Posterior vena cava (tissue), 2 donors: ENCODE measurements at places on chromosomes 6 and 20.

- no peak for DNase-seq
Measured at GRCh38 chr20:40218316-40218969, 470.6 kb downstream of the MAFB start.

DNA sequence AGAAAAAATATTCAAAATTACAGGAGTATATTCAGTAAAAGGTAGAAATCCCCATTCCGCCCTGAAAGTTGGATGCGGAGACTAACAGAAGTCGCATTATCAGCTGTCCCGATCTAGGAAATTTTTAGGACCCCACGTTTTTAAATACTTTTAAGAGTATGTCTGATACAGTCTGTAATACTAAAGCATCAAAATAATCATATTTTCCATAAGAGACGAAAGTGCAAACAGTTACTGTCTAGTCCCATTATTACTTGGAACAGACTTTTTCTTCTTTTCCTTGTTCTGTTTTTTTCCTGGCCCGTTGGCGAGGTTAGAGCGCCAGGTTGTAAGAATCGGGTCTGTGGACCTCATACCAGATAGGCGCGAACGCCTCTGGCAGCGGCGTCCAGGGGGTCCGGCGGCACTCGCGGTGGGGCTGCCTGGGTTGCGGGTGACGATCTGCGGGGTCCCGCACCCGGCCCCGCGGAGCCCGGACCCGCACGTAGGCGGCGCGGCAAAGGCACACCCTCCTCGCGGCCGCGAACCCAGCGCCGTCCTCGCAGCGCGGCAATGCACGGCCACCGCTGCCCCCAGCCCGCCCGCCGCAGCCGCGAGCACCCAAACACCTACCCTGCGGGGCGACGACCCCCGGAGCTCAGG lies 460 bp downstream of the PLAGL1 start:
- no peak for DNase-seq

DNA sequence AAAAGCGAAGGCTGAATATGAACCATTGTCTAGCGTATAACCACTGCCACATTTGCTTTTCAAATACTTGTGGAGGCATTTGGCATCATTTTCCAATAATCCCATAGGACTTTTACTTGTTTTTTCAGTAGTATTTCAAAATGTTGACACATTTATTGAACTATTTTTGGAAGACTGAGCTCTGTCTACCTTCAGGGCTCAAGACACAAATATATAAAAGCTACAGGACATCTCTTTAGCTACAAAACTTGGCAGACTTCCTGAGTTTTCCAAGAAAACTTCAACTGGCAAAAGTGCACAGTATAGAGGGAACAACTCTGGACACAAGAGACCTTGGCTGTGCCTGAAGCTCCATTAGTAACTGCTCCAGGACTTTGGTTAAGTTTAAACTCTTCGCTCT lies 13.4 kb downstream of the EPB41L2 start:
- no peak for DNase-seq

DNA sequence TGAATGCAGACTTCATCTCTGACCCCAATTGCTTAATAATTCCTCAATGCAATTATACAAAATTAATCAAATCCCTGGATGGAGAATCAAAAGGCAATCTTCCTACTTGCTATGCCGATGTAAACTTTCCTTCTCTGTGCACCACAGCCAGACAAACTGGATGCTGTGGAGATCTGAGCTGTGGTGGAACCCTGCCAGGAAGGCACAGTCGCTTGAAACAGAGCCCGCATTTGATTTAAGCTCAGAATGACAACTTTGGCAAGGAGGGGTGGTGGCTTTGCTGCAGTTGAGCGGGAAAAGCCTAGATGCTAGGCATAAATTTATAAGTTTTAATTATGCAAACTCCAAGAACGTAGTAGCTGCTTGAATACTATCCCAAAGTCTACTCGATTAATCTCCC lies 190.8 kb downstream of the MTFR2 start:
- DNase-seq = no peak

DNA sequence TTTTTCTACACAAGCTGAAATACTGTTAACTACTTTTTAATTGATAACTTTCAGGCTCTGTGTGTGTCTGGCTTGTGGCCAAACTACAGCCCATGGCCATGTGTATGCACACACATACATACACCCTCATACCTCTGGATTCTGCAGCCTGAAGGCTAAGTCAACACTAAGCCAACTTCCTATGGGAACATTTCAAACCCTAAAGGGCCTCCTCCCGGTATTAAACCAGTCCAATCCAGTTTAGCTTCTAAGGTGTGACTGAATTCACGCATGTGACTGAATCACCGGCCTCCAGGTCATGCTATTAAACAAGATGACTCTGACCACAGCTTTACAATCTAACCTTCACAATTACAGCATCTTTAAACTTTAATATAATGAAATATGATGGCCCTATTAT lies 20.7 kb upstream of the DST start:
- no peak for DNase-seq

DNA sequence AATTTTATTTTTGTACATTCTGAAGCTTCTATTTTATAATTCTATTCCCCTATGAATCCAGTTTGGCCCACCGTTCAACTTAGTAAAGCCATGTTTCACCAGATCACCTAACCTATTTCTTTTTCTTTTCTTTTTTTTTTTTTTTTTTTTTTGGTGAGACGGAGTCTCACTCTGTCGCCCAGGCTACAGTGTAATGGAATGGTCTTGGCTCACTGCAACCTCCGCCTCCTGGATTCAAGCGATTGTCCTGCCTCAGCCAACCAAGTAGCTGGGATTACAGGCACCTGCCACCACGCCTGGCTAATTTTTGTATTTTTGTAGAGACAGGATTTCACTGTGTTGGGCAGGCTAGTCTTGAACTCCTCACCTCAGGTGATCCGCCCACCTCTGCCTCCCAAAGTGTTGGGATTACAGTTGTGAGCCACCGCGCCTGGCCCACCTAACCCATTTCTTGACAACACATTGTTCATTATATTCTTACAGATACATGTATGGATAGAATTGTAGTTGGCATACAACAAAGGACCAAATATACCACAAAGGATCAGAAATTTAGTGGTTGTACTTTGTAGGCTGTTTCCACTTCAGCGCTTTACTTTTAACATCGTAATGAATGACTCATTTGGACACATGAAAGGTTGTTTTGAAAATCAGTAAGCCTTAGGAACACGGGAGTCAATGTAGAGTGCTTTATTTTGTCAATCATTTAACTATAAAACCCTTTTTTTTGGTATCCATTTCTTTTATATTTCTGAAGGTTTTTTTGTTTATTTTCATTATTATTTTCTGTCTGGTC lies 63.2 kb downstream of the GJA1 start:
- DNase-seq = no peak

- DNase-seq = no peak
Measured at GRCh38 chr6:111842271-111842822, 30.9 kb downstream of the FYN start.

DNA sequence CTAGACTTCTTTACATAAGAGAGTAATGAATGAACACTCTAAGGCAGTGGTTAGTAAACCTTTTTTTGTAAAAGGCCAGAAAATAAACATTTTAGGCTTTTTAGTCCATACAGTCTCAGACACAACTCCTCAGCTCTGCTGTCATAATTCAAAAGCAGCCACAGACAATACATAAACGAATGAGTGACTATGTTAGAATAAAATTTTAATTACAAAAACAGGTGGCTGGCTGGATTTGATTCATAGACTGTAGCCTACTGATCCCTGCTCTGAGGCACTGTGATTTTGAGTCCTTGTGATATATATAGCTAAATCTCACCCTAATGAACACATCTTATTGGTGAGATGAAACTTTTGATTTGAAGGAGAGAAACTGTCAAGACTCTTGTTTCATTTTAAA lies 155.1 kb downstream of the AIG1 start:
- DNase-seq = no peak

DNA sequence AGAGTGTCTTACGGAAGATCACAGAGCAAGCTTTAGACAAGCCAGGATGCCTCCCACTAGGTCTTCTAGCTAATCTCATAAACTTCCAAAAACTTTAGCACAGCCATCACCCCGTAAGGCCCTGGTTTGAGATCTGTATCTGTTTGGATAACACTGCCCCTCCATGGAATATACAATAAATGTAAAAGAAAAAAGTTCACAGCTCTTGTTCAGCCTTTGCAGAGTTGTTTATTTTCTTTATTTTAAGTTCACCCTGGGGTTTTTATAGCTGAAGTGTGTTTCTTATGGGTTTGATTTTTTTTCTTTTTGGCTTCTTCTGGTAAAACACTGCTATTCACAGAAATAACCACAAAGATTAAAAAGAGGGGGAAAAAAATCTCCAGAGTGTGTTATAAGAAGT lies 125.6 kb downstream of the EYA2 start:
- no peak for DNase-seq

- peak; percentile 90 for DNase-seq
Measured at GRCh38 chr20:4091490-4092479, 76.4 kb upstream of the RNF24 start.

- DNase-seq = no peak
Measured at GRCh38 chr6:126268092-126268491, 71.8 kb upstream of the CENPW start.

GRCh38 chr6:20606831-20607230 lies 72.6 kb downstream of the CDKAL1 start:
- DNase-seq = no peak

DNA sequence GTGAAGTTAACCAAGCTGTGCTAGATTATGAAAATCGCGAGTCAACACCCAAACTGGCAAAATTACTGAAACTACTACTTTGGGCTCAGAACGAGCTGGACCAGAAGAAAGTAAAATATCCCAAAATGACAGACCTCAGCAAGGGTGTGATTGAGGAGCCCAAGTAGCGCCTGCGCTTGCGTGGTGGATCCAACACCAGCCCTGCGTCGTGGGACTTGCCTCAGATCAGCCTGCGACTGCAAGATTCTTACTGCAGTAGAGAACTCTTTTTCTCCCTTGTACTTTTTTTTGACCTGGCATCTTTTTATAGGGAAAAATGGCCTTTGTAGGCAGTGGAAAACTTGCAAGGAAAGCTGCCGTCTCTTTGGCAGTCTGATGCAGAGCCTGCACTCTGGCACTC lies 6.8 kb downstream of the GID8 start:
- DNase-seq = no peak

GRCh38 chr20:34377072-34377847 lies 14.2 kb downstream of the ITCH start:
- no peak for DNase-seq

DNA sequence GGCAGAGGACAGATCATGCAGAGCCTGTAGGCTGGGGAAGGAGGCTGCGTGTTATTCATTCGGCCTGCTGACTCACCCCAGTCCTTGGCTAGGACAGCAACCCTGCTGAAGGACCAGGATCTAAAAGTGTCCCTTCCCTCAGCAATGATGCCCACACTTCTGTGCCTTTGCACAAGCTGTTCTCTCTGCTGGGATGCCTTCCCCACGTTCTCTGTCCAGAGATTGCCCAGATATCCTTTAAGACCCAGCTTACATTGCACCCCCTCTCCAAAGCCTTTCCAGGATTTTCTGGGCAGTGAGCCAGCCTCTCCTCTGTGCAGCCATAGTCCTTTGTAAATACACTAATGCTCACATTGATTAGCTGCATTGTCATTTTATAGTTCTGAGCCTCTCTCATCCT lies 99.3 kb upstream of the CHD6 start:
- DNase-seq = no peak

GRCh38 chr6:71035871-71036270 lies 79.0 kb upstream of the B3GAT2 start:
- no peak for DNase-seq

- no peak for DNase-seq
Measured at GRCh38 chr6:148816117-148816516, 69.3 kb downstream of the UST start.

DNA sequence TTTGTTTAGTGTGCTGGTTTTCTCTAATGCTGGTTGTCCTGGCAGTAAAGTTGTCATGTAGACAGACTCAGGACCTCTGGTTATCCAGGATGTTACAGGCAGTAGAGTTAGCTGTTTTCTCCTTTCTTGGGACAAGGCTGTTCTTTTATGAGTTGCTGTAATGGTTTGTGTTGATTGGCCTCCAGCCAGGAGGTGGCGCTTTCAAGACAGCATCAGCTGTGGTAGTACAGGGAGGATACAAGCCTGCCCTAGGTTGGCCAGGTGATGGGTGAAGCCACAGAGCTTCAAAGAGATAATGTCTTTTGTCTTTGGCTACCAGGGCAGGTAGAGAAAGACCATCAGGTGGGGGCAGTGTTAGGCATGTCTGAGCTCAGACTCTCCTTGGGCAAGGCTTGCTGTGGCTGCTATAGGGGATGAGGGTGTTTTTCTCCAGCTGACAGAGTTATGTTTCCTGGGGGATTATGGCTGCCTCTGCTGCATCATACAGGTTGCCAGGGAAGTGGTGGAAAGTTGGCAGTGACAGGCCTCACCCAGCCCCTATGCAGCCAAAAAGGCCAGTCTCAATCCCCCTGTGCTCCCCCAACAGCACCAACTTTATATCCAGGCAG lies 127.2 kb upstream of the TAB2 start:
- no peak for DNase-seq

GRCh38 chr6:167141667-167142432 lies 15.9 kb downstream of the GPR31 start:
- no peak for DNase-seq

DNA sequence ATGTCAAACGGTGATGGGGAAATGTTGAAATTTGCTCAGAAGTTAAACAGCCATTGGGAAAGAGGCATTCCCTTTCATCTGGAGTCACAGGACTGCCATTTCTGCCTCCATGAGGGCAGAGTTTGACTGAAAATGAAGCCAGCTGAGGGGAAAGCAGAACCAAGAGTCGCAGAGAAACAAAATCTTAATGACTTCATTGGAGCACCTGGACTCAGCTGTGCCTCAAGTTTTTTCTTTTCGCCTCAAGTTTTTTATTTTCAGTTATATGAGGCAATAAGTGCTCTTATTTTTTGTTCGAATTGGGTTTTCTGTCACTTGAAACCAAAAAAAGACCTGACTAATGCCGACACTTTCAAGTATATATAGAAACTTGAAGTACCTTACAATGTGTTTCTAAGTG lies 161.3 kb downstream of the PKHD1 start:
- DNase-seq = no peak

DNA sequence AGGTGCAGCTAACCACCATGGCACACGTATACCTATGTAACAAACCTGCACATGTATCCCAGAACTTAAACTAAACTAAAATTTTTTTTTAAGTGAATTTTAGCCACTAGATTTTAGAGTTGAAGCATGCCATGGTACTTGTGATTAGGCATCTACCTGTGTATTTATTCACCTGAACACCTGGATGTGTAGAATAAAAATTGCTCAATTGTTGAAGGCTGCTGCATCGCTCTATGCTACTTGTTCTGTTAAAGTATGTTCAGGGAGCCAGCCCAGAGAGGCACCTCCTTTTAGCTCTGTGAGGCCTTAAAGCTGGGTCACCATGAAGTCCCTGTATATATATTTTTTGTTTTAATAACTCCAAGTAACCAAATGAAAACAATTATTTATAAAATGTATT lies 28.3 kb downstream of the SLC22A3 start:
- DNase-seq = no peak

DNA sequence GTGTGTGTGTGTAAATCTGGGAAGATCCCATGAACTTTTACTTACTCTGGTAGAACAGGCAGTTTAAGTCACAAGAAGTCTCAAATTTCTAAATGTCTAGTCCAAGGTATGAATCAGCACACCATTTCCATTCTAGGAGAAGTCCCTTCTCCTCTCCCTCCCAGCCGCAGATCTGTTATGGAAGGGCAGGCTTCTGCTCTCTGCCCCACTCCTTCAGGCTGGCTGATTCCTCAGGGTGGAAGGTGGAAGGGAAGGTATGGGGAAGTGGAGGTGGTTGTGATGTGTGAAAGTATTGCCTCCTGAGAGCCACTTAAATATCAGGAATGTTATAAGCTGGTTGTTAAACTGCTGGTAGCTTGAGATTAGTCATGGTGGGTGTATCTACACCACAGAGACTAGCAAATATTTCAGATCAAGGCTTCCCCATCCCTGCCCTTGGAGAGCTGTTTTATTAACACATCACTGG lies 44.5 kb upstream of the LAMA4 start:
- no peak for DNase-seq

- no peak for DNase-seq
Measured at GRCh38 chr6:140271759-140272377, 897.4 kb upstream of the CITED2 start.
